NCI-H460 (cell line): ENCODE measurements at places on chromosomes 13 and 19. TPM values are rescaled to one million over a fixed set of nuclear protein-coding genes. Genes with fewer than 3 reads are reported as not detected.

GRCh38 chr19:54551950-54552912 is 21.4 kb upstream of the LILRA2 start:
- DNase-seq = no peak

DNA sequence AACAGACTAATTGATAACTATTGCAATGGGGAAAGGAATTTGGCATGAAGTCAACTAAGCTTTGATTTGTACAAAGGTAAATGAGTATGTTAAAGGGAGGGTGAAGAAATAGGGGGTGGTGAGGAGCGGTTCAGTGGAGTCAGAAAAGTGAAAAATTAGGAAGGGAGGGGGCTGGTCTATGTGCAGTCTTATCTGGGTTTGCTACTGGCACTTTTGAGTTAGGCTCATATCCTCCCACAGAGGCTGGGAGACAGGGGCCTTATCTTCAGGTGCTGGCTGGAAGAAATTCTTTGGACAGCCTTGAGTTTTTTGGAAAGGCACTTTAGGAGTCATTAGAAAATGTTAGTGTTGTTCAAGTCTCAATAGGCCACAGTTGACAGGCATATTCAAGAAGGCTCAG is 11.1 kb downstream of the ZNF302 start:
- DNase-seq = no peak

DNA sequence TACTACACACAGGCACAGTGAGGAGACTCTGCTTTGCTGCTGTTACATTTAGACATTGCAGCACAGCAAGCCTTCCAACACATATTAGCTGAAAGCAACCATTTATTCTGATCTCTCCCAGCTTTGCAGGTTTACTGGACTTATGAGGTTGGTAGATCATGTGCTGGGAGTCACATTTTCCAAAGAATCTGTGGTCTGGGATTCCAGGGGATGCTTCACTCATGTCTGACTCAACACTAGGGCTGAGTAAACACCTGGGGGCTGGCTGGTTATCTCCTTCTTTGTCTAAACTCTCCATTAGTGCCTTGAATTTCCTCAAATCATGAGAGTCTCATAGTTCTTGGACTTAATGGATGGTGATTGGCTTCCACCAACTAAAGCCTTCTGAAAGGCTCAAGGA is 5.4 kb upstream of the LGALS13 start:
- no peak for DNase-seq

- DNase-seq = no peak
Measured at GRCh38 chr19:49626226-49626625, 13.7 kb downstream of the RRAS start.

The ERICH4 gene
- not detected in 2 replicates for total RNA-seq
